ENCODE measurements at places on chromosomes 3 and 15.

- DNase-seq, result no peak
Measured at GRCh38 chr15:74768771-74769342, 13.0 kb upstream of the CSK start.

- no peak for DNase-seq
Measured at GRCh38 chr3:140499114-140499757, 178.6 kb upstream of the TRIM42 start.

DNA sequence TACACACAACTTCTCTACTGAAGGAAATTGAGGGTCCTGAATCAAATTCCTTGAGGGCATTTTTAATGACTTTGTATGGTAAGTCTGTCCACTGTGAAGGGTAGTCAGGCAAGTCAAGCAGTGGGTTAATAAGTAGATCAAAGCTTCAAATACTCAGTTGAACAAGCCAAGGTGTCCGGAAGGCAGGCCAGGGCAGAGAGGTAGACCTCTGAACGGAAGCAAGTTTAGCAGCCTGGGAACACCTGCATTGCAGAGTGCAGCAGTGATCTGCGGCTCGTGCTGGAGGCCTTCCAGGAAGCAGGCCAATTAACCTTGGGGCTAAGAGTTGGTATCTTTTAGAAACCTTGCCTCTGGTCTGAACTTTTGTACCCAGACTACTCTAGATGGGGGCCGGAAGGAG lies 143.8 kb downstream of the LRTM1 start:
- DNase-seq, result no peak

- DNase-seq, result no peak
Measured at GRCh38 chr15:100713163-100713867, 110.9 kb downstream of the ASB7 start.

- no peak for DNase-seq
Measured at GRCh38 chr3:124850633-124851032, 36.5 kb downstream of the ITGB5 start.

GRCh38 chr3:158909870-158910269 lies 108.0 kb downstream of the MFSD1 start:
- DNase-seq, result no peak

DNA sequence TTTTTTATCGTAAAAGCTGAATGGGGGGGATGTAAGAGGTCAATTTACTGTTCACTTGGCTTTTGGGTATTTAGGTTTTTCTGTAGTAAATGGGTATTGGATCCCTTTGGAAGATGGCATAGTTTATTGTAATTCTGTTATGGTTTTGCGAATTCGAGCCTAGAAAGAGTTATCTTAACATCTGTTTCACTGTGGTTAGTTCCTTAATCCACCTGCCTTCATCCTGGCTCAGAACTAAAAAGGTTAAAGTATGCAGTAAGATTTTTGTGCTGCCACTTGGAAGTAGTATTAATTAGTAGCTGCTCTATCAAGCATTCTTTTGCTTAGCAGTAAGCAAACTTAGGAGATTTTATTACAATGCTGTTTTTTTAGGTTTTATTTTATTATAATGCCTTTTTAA lies 62.4 kb downstream of the ARIH1 start:
- no peak for DNase-seq

- DNase-seq, result no peak
Measured at GRCh38 chr3:127590282-127590592, 296 bp downstream of the TPRA1 start.

GRCh38 chr3:115004201-115005140 lies 142.6 kb downstream of the ZBTB20 start:
- no peak for DNase-seq

- DNase-seq, result no peak
Measured at GRCh38 chr3:33401781-33402180, 38.4 kb downstream of the UBP1 start.

GRCh38 chr3:148494451-148494850 lies 203.3 kb upstream of the AGTR1 start:
- no peak for DNase-seq

- no peak for DNase-seq
Measured at GRCh38 chr15:27934782-27935181, 164.3 kb downstream of the OCA2 start.

GRCh38 chr15:58992181-58992580 lies 4.7 kb downstream of the RNF111 start:
- DNase-seq, result no peak

DNA sequence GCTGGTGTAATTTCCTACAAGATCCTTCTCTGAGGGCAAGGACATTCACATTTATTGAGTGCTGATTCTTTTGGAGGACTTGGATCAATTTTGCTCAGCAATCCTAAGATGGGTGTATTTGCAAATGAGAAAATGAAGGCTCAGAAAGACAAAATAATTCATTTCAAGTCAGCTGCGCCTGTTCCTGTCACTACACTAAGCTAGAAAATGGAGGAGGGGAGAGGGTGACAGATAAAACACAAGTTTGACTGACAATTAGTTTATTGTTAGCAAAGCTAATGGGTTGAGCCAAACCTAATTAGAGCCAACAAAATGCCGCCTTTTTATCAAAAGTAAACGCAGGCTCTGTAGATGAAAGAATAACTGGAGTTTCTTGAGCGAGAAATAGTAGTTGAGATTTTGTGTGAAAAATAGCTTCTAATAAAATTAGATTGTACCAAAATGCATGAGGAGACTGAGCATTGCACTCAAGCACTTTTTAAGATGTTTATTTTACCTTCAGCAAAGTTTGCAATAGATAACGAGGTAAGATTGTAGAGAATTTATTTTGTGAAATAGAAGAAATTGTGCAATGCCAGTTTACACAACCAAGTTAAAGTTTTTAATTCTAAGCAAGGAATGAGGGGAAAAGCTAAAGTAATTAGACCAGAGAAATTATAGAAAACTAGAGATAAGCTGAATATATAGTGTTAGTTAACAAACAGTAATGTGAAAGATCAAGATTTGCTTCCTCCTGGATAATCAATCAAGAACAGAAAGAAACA lies 39.6 kb upstream of the SECISBP2L start:
- DNase-seq, result no peak

DNA sequence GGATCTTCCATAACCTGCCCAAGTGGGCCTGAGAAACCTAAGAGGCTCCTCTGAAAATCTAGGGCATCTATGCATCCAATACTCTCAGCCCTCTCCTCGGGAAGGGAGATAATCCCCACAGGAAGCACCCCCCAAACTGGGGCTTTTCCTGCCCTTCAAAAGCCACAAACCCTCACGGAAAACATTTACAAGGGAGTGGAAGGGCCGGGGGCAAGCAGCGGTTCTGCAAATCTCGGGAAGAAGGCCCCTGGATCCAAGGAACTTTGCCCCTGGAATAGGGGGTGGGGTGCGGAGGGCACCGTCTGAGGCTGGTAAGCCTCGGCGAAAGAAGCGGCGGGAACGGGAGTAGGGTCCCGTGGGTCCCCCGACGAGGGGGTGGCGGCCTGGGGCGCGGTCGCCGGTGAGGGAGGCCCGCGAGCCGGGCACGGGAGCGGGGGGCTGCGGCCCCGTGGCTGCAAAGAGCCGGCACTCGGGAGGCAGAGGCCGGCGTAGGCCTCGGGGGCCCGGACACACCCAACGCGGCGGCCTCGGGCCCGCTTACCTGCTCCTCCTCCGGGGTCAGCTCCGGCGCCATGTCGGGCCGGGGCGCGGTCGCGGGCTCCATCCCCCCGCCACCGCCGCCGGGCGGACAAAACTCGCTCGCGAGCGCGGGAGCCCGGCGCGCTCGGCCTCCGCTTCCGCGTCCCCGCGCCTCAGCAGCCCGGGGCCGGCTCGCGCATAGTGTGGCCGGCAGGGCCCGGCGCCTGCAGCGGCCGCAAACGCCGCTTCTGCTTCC lies 755 bp downstream of the PTPN9 start:
- DNase-seq, result no peak

DNA sequence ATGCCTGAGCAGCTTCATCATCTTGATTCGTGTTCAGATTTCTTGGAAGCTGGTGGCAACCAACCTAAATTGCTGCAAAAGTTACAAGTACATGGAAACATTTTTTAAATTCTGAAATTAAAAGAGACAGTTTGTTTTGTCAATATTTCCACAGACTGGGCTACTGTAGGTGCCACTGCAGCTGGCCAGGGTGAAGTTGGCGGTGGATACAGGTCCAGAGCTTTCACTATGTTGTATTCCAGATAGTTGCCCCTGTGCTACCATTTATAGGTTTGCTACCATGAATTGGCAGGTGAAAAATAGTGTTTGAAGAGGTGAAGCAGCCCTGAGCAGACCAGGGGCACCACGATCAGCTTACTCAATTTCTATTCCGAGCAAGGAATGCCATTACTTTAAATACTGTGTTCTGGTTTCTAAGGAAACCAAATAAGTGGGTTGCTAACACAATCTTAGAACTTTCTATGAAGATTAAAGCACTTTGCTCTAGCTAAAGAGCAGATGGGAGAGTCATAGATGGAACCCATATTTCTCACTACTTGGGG lies 21.2 kb upstream of the SHC4 start:
- DNase-seq, result no peak

GRCh38 chr3:70065696-70066253 lies 66.2 kb downstream of the SAMMSON start:
- DNase-seq, result no peak

DNA sequence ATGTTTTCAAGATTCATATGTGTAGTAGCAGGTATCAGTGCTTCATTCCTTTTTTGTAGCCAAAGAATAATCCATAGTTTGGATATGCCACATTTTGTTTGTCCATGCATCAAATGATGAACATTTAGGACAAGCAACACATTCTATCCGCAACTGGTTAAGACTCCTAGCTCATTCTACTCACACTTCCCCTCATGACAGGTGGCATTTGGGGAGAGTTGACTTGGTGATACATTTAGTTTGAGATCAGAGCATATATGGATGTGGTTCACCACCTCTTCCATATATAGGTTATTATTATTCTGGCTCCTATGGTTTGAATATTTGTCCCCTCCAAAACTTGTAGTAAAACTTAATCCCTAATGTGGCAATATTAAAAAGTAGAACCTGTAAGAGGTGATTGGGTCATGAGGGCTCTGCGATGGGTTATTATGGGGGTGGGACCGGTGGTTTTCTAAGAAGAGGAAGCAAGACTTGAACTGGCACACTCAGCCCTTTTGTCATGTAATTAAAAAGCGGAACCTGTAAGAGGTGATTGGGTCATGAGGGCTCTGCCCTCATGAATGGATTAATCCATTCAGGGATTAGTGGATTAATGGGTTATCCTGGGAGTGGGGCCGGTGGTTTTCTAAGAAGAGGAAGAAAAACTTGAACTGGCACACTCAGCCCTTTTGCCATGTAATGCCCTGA lies 75.3 kb upstream of the HRH1 start:
- DNase-seq, result no peak

- DNase-seq, result no peak
Measured at GRCh38 chr3:58150810-58151199, 60.0 kb downstream of the DNASE1L3 start.

DNA sequence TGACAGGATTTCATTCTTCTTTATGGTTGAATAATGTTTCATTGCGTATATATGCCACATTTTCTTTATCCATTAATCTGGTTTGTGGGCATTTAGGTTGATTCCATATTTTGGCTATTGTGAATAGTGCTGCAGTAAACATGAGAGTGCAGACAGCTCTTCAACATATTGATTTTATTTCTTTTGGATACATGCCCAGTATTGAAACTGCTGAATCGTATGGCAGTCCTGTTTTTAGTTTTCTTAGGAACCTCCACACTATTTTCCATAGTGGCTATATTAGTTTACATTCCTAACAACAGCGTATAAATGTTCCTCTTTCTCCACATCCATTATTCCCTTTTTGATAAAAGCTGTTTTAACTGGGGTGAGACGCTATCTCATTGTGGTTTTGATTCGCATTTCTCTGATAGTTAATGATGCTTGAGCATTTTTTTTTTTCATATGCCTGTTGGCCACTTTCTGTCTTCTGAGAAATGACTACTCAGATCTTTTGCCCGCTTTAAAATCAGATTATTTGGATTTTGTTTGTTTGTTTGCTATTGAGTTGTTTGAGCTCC lies 21.7 kb downstream of the AQP9 start:
- no peak for DNase-seq

DNA sequence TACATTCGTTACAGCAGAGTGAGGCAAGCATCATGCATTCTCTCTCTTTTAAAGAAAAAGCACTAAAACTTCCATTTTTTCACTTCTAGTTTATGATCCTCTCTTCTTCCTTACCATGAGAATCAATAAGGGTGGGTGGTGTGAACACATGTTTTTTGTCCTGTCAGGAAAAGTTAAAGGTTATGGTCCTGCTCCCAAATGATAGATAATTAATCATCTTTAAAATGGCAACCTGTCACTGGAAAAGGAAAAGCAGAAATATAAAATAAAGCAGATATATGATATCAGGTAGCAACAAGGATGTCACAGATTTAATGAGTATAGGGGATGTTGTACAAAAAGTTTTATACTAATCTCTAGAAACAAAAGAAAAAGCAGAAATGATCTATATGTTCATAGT lies 56.4 kb upstream of the PHLDB2 start:
- no peak for DNase-seq

DNA sequence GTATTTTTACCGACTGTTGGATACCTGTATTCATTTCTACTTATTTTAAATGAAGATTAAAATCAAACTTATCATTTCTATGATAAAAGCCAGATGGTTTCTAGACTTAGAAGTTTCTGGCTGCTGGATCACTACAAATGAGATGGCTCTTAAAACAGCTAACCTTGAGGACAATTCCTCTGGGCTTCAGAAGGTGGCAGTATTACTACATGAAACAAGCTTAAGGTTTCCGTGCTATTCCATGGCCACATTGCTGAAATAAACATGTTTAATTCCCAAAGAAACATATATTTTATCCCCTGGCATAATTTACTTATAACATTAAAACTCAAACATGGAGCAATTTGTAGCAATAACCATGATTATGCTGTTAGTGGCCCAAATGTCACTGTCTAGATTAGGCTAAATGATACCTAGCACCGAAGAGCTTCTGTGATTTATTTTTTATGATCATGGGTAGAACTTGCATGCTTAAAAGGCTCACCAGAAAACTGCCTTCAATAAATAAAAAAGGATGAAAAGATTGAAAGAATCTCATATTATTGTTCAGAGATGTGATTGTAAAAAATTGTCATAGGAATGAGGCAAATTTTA lies 204.0 kb upstream of the NANOGP8 start:
- no peak for DNase-seq

- no peak for DNase-seq
Measured at GRCh38 chr15:69424748-69425413, 10.7 kb downstream of the KIF23 start.

DNA sequence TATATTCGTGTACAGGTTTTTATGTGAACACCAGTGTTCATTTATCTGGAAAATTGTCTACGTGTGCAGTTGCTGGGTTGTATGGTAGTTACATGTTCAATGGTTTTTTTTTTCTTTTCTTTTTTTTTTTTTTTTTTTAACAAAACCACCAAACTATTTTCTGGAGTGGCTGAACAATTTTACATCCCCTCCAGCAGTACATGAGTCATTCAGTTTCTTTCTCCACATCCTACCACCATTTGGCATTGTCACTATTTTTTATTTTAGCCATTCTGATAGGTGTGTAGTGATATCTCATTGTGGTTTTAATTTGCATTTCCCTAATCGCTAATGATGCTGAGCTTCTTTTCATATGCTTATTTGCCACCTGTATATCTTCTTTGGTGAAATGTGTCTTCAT lies 256.3 kb upstream of the EOMES start:
- no peak for DNase-seq

DNA sequence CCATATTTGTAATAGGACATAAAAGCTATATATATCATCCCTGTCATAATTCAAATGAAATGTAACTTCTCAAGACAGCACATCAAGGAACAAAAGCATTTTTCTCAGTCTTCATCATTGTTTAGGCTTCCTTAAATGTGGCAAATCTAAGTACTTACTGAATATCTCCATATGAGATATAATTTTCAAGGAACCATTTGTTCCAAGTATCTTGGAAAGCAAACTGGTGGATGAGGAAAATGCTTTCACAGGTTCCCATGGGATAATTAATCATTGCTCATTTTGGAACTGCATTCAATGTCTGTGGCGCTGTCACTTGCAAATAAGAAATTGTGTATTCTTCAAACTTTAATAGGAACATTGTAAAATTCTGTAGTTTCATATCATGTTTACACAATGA lies 52.6 kb upstream of the ZNF385D start:
- no peak for DNase-seq
